SIG-M5 (cell line): ENCODE measurements at places on chromosomes 6 and 20.

GRCh38 chr6:100346203-100346602 lies 118.5 kb downstream of the SIM1 start:
- DNase-seq = no peak

- DNase-seq = no peak
Observed at GRCh38 chr6:63814459-63814858, 178.9 kb downstream of the PHF3 start.

DNA sequence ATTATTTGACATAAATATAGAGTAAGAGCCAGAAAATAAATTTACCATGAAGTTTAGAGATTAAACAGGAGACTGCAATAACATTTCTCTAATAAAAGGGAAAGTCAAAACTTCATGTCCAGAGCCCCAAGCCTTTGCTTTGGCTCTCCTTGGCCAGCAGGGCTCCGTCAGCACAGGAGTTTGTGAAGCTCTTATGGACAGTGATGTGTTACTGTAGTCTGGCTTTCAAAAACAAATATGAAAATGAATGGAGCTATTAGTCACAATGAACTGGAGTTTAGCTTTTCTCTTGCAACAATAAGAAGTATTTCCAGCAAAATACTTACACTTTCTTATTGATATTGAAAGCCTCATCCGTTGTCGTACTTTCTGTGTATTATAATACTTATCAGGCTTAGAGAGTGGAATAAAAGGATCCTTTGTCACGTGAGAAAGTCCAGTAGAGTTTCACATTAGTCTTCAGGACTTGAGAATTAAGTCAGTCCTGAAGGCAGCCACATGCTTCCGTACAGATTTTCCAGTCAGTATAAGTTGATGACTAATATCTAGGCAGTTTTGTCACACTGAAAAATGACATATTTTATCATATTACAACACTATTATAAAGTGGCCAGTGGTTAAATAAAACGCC lies 117.0 kb upstream of the PRL start:
- no peak for DNase-seq

DNA sequence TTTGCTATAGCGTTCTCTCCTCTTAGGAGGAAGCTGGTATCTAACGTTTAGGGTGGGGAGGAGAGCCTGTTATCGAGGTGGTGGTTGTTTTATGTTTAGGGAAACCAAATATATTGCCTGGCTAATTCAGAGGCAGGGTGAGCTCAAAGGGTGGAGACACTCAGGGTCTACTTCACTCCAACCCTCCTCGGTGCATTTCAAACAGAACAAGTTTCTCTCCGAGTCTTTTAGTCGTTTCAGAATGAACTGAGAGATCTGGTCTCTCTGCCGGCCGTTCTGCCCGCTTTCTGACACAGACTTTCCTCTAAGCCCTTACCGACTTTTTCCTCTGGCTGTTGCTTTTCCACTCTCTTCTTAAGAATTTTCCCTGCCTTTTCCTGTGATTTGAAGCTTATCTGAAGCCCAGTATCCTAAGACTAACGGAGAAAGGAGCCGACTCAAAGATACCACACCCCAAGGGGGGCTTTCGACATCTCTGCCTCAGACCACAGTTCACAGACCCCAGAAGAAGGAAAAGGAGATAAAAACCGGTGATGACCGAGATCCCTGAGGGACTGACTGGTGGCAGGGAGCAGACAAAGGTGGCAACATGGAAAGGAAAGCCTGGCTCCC lies 865 bp downstream of the STK38 start:
- no peak for DNase-seq

DNA sequence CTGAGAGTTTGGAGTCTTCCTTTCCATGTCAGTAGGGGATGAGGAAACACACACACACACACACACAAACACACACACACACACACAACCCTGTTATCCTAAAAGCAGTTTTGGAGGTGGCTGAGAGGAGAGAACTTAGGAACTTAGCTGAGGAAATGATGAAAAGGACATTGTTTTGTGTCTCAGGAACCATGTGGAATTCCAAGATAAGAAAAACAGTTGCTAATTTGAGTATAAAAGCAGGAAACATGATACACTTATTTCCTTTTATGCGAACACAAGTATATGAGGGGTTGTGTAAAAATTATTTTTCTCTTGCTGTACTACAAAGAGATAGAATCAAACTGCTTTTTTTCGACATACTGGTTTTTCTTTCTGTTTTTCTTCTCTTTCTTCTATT lies at the start of gene MYCT1:
Gene MYCT1 (plus strand): TSS at position 264 of the 400 bp plus-strand sequence. CDS start 6 bp downstream, at position 270.
- no peak for DNase-seq

DNA sequence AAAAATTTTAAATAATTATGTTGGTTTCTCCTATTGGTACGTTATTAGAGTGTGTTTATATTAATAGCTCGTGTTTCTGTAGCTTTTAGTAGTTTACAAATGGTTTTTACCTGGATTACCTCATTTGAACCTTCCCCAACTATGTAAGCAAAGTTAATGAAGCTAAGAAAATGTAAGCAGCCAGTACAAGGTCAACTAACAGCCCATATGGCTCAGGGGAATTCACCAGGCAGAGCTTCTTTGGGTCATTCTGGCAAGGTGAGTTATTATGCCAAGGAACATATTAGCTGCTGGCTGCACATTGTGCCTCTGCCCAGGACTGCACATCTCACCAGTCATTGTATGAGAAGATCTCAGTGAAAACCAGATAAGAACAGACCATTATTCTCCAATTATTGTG lies 27.0 kb upstream of the MARCKS start:
- DNase-seq = no peak

- no peak for DNase-seq
Observed at GRCh38 chr6:158344534-158344933, 32.3 kb downstream of the TULP4 start.

DNA sequence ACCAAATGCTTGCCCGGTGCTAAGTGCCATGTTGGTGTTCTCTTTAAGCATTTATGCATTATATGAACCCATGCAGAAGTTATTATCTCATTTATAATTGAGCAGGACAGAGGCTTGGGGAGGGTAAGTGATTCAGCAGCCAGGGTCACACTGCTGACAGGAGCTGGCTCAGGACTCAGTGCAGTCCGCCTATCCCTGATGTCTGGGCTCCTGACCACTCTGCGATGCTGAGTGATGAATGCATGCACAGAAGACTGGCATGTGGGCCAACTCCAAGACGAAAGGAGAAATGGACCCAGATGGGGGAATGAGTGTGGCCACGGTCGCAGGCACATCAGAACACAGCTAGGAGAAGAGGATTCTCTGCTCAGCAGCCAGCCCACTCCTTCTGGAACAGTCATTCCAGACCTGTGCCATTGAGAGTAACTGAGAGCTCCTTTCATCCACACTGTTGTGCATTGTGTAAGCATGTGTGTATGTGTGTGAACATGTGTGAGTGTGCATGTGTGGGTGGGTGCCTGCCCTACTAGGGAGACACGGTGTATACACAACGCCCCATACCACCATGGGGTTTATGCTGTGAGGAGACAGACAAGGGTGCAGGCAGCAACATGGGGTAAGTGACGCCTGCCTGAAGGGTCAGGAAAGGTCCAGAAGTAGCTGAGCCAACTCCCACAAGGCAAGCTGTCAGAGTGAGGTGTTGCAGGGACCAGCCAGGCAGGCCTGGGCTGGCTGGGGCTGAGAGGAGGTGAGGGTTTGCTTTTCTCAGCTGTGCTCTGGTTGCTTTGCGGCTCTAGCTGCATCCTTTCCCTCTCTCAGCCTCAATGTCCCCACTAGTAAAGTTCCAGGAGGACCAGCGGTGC lies 97.8 kb upstream of the PMEPA1 start:
- no peak for DNase-seq

- DNase-seq = no peak
Observed at GRCh38 chr6:24672620-24673182, 5.8 kb downstream of the ACOT13 start.

DNA sequence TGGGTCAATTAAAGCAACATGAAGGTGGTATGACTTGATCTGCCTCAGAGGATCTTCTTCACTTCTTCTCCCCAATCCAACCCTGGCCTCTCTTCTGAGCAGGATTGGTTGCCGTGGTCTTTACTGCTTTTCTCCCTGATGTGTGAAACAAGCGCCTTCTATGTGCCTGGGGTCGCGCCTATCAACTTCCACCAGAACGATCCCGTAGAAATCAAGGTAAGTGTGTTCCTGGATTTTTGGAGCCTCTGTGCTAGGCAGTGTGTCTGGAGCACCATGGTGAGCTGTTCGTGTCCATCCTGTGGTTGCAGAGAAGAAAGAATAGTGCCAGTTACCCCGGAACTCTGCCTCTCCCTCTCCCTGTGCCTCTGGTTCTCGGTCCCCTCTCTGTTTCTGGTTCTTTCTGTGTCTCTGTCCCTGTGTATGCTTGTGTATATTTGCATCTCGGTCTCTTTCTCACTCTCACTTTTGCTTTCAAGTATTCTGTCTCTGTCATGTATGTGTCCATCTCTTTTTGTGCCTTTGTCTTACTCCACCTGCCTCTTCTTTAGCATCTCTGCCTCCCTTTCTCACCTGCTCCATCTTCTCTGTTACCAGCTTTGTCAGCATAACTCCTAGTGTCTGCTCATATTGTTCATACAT lies 23.5 kb downstream of the TM9SF4 start:
- DNase-seq = no peak

- no peak for DNase-seq
Observed at GRCh38 chr6:66230591-66230990, 523.6 kb upstream of the EYS start.

DNA sequence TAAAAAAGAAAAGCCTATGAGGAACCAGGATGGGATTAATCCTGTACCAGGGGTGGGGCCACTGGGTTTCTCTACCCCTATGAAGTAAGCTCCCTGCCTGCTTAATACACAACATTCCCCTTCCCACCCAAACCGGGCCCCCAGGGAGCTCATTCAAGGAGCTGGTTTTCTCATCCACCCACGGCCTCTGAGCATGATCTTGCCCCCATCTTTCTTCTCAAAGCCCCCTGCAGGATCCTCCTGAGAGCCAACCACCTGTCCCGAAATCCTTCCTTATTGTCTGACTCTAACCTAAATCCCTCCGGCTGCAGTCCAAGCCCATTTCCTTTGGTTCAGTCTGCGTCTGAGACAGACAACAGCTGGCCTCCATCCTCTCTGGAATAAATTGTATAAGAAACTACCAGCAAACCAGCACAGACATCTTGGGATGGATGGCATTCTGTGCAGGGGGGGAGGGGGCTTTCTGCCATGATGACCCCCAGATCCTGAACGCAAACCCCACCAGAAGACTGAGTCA lies 21.0 kb downstream of the KCNK5 start:
- no peak for DNase-seq
